IPS DF 6.9 (cell line): ENCODE measurements at places on chromosomes 5 and 9.

GRCh38 chr9:17706347-17706746 is 127.5 kb downstream of the SH3GL2 start:
- DNase-seq: no peak

- DNase-seq: no peak
These were observed 135.4 kb upstream of the SPEF2 start for GRCh38 chr5:35482167-35482755.

DNA sequence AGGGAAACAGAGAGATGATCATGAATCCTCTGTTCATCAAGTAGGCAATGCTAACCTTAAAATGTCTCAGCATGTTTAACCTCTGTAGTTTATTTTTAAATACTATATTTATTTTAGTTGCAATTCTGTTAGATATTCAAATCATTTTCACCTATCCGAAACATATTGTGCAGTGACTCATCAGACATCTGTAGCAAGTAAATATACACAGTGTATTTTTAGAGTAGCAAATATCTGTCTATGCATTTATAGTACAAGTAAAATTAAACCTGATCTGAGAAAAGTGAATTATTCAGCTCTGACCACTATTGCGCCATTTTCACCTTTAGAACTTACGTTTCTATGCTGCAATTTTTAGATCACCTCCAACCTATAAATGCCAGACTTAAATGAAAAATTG is 24.3 kb upstream of the TUSC1 start:
- no peak for DNase-seq

GRCh38 chr9:34291023-34291422 is 38.0 kb downstream of the KIF24 start:
- DNase-seq: no peak
